ENCODE measurements at places on chromosomes 12 and 14. TPM values are rescaled to one million over a fixed set of nuclear protein-coding genes. Genes with fewer than 3 reads are reported as not detected.

- DNase-seq: no peak
Measured at GRCh38 chr14:105282098-105282725, 18.6 kb downstream of the BRF1 start.

KCNH3 gene
- 18.2 TPM for polyA plus RNA-seq

ZC2HC1C gene
- 0.08 TPM for polyA plus RNA-seq

SYNDIG1L gene
- not detected for polyA plus RNA-seq

NKX2-1 gene
- not detected for polyA plus RNA-seq

C12orf54 gene
- polyA plus RNA-seq: not detected

RND1 gene
- 0.49 TPM for polyA plus RNA-seq

DNA sequence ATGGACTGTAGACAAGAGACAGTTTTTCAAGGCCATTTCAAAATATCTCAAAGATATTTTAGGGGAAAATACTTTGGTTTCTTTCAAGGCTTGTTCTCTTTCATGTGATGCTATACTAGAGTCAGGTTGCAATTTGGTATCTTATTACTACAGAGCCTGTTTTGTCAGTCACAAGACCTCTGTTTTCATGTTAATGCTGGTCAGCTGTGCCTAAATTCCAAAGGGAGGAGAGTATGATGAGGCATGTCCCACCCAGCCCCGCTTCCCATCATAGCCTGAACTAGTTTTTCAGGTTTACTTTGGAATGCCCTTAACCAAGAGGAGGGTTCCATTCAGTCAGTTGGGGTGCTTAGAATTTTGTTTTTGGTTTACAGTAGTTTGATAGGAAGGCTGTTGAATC lies 52.6 kb downstream of the GPHB5 start:
- no peak for DNase-seq

GRCh38 chr14:71140157-71140556 lies 232.9 kb downstream of the PCNX1 start:
- no peak for DNase-seq

DNA sequence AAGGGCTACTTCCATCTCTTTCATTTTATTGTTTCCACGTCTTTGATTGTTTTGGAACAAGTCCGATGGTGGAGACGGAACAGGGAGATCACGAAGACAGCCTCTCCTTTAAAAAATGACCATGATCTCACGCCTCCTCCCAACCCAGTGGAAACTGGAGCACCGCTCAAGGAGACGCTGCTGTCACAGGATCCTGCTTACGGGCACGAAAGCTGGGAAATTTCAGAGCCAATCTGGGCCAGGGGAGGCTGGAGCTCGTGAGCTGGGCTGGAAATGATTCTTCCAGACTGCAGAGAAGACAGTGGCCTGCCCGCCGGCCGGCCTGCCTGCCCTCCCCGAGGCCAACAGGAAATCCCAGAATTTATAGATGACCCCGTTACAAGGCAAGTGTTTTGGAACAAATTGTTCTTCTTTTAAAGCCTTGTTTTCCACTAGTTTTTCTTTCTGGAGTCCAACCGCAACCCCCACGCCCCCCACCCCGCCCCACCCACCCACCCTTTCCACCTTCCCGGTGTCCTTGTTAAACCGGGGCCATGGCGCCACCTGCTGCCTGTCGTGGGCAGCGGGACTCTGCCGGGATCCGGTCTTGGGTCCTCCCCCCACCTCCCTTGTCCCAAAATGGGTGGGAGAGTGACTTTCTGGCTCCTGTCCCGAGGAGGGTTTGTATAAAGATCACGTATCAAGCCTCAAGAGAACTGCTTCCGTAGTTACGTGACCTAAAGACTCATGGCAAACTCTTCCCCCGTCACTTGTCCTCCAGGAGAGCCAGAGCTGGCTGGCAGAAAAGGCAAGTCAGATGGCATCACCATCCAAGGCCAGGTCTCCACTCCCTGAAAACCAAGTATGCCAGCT lies 40.3 kb downstream of the MAP1LC3B2 start:
- DNase-seq: peak; percentile 70

PRB2 gene
- polyA plus RNA-seq: not detected

DNA sequence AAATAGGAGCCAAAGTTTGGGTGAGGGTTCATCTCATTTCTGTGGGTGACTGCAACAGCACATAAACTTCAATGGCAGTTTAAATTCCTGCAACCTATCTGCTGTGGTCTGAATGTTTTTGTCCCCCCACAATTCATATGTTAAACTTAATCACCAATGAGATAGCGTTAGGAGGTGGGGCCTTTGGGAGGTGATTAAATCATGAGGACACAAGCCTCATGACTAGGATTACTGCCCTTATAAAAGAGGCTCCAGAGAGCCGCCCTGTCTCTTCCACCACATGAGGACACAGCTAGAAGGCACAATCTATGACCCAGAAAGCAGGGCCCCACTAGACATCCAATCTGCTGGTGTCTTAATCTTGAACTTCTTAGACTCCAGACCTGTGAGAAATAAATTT lies 3.8 kb upstream of the CCDC91 start:
- DNase-seq: no peak

DNA sequence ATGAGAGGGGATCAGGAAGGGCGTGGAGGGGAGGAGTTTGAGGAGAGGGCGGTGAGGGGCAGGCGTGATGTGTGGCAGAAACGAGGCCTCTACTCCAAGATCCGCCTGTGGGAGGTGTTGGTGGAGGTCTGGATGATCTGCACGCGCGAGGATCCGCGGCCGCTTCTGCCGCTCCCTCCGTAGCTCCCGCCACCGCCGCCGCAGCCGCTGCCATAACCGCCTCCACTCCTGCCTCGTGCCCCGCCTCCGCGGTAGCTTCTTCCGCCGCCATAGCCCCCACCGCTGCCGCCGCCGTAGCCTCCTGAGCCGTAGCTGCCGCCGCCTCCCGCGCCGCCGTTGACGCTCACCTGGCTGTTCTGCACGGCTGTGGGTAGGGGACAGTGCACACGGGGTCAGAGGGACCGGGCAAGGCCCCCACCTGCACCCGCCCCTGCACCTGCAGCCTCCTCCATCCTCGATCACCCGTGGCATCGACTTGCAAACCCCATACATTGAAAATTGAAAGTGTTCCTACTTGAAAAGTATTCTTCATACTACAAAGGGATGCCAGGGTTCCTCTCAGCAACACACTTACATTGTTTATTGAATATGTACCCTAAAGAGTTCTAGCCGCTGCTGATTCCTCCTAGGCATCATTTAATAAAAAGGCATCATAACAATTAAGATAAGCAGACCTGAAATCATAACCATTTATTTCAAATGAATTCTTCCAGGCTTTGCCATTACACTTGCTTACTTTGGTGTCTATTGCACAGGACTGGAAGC lies 11.1 kb upstream of the KRT1 start:
- DNase-seq: no peak

ACACB gene
- 5.0 TPM for polyA plus RNA-seq

- no peak for DNase-seq
Measured at GRCh38 chr14:104865081-104865630, at the start of gene CEP170B. Gene CEP170B (plus strand): TSS chr14:104865268. CDS start chr14:104868451, 3,183 bp downstream.

- no peak for DNase-seq
Measured at GRCh38 chr14:22185191-22185590, 403.8 kb downstream of the DAD1 start.
